ENCODE measurements at places on chromosomes 11 and 22.

GRCh38 chr11:47628026-47628425 lies 14.3 kb downstream of the MTCH2 start:
- no peak for DNase-seq

GRCh38 chr11:37371346-37371970 lies 773.4 kb upstream of the RAG2 start:
- no peak for DNase-seq

DNA sequence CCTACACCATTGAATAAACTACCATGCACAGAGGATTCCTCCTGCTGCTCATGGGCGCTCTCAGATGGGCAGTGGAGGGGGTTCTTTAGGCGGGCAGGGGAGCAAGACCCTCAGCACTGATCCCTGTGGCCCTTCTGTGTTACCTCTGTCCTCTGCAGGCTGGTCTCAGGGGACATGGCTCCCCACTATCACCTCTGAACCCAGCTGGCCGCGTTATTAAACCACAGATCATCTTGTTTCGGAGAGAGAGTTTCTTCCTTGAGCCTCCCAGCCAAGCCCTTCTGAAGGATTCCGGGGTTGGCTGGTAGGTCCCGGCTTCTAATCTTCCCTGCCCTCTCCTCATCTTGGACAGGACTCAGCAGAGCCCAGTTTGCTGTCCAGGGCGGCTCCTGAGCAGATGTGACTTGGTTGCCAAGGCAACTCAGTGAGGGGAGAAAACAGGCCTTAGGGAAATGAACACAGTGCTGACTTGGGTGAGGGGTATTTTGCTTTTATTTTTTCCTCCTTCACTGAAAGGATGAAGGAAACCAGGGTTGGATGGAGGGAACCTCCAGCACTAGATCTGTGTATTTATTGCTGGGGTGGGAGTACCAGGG lies 13.3 kb downstream of the APOL3 start:
- no peak for DNase-seq

DNA sequence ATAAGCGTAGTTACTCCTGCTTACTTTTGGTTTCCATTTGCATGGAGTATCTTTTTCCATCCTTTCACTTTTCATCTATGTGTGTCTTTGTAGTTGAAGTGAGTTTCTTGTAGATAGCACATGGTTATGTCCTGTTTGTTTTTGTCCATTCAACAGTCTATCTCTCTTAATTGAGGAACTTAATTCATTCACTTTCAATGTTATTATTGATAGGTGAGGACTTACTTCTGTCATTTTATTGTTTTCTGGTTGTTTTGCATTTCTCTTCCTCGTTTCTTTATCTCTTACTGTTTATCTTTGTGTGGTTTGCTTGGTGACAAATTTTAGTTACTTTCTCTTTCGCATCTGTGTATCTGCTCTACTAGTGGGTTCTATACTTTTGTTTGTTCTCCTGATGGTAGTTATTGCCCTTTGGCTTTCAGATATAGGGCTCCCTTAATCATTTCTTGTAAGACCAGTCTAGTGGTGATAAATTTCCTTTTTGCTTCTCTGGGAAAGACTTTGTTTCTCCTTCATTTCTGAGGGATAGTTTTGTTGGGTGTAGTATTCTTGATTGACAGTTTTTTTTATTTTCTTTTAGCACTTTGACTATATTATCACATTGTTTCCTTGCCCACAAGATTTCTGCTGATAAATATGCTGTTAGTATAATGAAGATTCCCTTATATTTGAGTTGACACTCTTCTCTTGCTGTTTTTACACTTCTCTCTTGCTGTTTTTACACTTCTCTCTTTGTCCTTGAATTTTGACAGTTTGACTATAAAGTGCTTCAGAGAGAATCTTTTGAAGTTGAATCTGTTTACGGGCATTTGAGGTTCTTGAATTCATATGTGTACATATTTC lies 9.0 kb upstream of the RAG1 start:
- DNase-seq = no peak

- DNase-seq = no peak
Observed at GRCh38 chr11:121372671-121373429, 79.3 kb upstream of the SORL1 start.

DNA sequence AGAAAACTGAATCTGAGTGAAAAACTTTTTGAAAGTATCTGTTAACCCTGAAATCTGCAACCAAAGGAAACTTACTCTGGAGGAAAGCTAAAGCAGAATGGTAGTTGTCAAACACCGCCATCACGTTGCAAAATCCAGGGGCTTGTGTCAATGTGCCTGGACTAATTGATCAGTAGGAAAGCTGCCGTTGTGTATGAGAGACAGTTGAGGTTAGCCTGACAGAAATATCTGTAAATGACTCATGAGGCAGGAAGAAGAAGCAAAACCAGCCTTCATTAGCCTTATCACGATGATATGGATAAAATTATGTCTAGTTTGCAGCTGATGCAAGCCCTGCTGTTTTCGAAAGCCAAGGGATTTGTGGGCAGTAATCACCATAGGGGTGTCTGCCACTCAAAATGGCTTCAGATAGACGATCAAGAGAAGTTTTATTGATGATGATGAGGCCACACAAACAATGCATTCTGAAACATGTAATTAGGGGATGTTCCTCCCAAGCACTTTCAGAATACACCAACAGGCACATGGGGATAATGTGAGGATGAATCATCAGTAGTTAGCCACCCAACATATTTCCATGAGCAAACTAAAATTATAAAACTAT lies 8.9 kb downstream of the SCGB1A1 start:
- peak; percentile 61 for DNase-seq

- no peak for DNase-seq
Observed at GRCh38 chr22:42717197-42717928, 3.3 kb downstream of the A4GALT start.

- DNase-seq = no peak
Observed at GRCh38 chr22:23057331-23057730, 13.0 kb upstream of the GNAZ start.

GRCh38 chr11:96073536-96073935 lies 149.6 kb upstream of the MTMR2 start:
- DNase-seq = no peak

DNA sequence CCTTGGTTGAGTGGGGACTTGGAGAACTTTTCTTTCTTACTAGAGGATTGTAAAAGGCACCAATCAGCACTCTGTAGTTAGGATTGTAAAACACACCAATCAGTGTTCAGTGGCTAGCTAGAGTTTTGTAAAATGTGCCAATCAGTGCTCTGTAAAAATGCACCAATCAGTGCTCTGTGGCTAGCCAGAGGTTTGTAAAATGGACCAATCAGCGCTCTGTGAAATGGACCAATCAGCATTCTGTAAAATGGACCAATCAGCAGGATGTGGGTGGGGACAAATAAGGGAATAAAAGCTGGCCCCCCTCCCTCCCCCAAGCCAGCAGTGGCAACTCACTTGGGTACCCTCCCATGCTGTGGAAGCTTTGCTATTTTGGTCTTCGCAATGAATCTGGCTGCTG lies 5.5 kb upstream of the DRG1 start:
- no peak for DNase-seq

DNA sequence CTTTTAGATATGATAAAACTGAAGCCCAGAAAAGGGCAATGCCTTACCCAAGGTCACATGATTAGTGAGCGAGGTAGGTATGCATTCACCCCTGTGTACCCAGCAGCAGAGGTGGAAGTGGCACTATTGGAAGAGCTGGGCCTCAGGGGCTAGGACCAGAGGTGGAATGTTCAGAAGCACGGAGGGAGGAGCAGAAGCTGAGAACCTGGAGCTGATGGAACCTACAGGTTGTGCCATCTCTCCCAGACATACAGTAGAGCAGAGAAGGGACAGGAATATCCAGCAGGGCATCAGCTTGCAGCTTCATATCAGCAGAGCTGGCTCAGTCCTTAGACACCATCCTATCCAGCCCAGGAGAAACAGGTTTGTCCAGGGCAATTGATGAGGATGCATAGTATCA lies 14.6 kb upstream of the FCHSD2 start:
- DNase-seq = no peak

- DNase-seq = peak; percentile 38
Observed at GRCh38 chr11:15969701-15970329, 386.5 kb downstream of the SOX6 start.

GRCh38 chr11:37748641-37749040 lies 1150.6 kb upstream of the RAG2 start:
- no peak for DNase-seq

DNA sequence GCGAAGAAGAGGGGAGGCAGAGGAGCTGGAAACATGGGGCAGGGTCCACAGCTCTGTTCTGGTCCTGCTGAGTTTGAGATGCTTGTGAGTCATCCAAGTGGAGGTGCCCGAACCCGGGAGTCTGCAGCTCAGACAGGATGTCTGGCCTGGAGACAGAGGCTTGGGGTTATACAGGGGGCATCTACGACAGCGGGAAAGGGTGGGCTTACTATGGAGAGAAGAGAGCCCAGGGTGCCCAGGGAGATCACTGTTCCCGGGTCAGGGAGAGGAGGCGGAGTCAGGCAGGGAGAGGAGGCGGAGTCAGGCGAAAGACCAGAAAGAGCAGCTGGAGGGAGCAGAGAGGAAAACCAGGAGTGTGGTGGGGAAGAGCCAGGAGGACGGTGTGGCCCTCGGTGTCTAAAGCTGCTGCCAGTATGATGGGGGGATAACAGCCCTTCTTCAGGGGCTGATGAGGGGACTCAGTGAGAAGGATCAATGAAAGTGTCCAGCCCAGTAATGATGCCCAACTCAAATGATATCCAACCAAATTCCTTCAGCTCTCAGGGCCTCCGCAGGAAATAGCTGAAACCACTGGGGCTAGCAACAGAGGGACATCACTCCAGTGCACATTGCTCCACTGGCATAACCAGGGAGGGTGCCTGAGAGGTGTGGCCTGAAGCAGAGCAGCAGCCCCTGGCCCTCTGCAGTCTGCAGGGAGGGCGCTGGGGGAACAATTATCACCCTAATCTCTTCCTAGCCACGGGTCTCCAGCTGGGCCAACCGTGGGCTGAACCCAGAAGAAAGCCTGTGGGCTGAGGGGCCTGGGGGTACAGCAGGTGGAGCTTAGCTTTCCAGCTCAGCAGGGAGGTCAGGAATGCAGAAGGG lies 2.6 kb upstream of the LTBP3 start:
- DNase-seq = peak; percentile 41

GRCh38 chr11:29022676-29023075 lies 914.5 kb downstream of the METTL15 start:
- no peak for DNase-seq

DNA sequence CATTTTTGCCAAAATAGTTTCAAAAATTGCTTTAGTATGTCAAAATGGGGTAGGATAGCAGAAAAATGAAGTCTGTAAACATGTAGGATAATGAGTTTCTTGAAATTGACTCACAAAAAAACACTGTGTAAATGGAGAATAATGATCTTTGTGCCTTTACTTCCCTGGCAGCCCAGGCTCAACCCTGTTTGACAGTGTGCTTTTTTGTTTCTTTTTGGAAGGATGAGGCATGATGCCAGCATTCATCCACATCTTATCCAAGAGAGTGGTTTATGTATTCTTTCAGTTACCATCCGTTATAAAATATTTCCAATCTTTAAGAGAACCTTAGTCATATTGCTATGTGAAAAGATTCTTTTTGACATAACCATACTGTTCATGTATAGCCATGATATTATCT lies 70.6 kb downstream of the ARHGAP42 start:
- no peak for DNase-seq

- DNase-seq = no peak
Observed at GRCh38 chr11:75011357-75011756, 22.6 kb downstream of the NEU3 start.

DNA sequence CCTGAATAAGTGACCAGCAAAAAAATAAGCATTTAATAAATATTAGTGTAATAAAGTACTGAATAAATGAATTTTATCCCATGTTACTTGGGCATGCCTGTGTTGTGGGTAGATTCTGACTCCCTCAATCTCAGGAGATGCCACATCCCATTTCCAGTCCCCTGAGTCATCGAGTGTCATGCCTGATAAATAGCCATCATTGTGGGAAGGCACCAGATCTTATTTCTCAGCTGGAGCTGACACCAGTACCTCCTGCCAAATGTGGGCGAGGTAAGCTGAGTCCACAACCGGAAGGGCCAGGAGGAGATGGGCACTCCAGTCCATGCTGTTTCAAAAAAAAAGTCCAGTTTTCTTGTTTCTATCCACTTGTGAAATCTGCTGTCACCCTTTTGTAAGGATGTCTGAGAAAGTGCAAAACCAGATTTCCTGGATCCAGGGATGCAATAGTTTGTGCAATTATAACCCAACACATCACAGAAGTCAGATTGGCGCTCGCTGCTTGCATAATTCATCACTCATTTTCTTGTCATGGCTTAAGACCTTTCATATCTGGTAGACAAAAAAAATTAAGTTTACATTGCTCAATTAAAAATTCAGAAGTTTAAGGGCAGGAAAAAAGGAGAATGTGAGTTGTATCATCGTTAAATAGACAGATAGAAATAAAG lies 311.6 kb downstream of the MIAT start:
- peak; percentile 15 for DNase-seq

GRCh38 chr11:66265531-66266377 lies 2.7 kb upstream of the RAB1B start:
- DNase-seq = no peak

DNA sequence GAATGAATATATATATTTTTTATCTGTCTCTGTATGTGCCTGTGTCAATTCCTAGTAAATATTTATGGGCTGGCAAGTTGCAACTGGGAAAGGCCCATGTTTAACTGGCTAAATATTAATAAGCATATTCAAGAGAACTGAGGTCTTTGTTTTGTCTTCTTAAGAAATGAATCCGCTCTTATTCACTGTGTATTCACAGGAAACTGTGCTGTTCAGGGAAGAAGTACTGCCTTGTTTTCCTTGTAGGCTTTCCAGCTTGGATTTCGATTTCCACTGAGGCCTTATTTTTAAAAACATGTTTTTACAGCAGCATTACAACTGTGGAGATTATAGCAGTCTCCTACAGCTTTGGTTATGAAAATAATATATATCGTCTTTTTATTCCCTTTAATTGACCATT lies 64.7 kb downstream of the LDLRAD3 start:
- no peak for DNase-seq

DNA sequence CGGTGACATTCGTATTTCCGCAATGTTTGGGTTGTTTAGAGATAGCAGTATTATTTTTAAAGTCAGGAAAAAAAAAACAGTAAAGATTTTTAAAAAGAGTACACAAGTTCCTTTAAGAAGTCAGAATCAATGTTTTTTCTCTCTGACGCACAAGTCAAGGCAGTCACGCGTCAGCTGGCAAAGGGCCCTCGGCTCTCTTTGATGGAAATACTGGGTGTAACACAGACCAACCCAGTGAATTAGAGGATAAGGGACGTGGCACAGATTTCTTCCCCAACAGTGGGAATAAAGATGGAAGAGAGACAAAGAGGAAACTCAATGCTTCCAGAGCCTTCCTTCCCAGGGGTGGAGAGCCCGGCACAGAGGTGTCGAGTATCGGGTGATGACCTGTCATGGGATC lies 13.4 kb downstream of the ASCC2 start:
- DNase-seq = no peak

DNA sequence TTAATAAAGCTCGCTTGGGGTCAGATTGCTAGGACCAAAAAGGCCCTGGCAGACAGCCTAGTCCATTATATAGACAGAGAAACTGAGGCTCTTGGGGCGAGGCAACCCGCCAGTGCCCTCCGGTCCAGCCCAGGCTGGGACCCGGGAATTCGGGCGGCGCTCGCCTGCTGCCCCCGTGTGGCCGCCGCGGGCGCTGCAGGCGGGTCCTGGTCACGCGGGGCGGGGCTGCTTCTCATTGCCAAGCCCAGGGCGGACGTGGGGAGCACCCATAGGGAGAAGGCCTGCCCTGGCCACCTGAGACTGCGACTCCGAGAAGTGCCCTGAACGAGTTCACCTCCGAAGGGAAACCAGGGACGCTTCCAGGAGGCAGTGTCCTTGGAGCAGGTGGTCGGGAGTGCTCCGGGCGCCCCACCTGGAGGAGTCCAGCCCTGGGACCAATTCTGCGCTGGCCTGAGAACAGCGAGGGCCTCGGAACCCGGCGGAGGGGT lies 36.0 kb upstream of the CSNK1E start:
- peak; percentile 83 for DNase-seq

GRCh38 chr11:110425751-110426545 lies 3.8 kb upstream of the FDX1 start:
- DNase-seq = peak; percentile 76
